ENCODE measurements at places on chromosomes 11 and 22.

DNA sequence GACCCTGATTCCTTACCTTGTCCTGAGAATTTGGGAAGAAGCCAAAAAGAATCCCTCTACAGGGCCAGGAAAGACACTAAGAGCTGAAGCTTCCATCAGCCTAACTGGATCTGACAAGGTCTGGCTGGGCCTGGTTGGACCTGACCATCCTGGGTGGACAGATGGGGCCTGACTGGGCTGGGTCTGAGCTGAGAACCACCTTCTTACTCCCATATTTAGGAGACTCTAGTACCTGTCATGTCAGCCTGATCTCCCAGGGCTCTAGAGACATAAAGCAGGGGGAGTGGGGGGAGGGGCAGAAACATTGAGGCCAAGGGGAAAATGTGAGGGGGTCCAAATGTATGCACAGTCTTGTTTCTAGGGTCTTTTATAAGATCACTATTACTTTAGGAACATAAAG, 129.9 kb downstream of the BUD13 start:
- ATAC-seq, result no peak

DNA sequence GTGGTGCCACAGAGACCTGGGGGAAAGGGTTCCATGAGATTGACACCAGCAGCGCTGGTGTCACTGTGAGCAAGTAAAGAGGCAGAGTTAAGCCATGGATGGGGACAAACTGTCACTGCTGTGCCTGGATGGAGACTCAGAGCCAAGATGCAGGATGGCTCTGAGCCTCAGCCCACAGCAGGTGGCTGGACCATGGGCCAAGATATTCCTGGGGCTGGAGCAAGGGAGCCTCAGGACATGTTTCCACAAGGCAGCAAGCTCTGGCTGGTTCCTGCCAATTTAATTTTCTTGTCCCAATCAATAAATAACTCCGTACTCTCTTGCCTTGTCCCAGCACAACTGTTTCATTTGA, 23.0 kb downstream of the MYO18B start:
- no peak for ATAC-seq

GRCh38 chr11:15826826-15827225, 529.5 kb downstream of the SOX6 start:
- no peak for ATAC-seq

DNA sequence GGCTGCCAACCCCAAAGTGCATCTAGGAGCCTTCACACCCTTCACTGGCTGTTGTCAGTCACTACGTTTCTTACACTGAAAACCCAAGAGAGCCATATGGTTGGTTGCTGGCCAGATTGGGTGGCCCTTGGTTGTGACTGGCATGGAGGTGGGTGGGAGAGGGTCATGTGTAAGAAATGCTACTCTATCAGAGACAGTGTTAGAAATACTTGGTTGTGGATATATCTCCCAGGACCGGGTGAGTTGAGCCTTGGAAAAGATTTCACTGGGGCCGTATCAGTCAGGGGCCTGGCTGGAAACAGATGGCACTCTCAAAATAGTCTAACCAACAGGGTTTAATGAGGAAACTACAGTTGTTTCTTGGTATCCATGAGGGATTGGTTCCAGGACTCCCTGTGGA, 15.2 kb downstream of the ENDOD1 start:
- no peak for ATAC-seq

- no peak for ATAC-seq
Observed at GRCh38 chr11:122093731-122094275, 22.2 kb downstream of the BLID start.

GRCh38 chr22:44618400-44618799, 83.6 kb upstream of the PRR5 start:
- no peak for ATAC-seq

Measured in gastroesophageal sphincter (tissue), 4 donors.